ENCODE measurements at places on chromosomes 7 and 10.
A peak's percentile ranks its signal among the peaks of the same experiment; 100 is the strongest.

- DNase-seq = no peak
Observed at GRCh38 chr10:70064486-70064885, 11.8 kb downstream of the MACROH2A2 start.

DNA sequence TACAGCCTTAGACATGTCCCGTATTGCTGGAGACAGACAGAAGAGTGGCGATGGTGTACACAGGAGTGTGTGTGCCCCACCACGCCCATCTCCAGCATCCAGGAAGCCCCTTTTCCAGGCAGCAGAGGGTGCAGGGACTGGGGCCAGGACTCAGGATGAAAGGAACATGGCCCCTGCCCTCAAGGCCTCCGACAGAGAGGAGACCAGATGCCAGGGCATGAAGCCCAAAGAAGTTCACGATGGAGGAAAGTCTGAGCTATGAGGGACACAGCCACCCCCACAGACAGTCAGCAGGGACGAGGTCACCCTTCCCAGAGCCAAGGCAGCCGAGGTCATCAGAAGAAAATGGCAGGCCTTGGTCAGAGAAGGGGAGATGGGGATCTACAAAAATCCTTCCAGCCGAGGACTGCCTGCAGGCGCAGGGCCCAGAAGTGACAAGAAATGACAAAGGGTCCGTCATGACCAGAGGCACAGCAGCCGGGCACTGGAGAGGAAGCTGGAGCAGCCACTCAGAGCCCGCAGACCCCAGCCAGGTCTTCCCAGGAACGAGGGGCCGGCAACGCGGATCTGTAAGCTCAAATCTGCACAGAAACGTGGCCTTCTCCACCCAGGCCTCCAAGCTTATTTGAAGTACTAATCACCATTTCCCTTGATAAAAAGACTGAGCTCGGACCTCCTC lies 78.7 kb upstream of the PPP2R2D start:
- peak; percentile 6 for DNase-seq

- DNase-seq = no peak
Observed at GRCh38 chr10:112738606-112739591, 211.1 kb upstream of the TCF7L2 start.

DNA sequence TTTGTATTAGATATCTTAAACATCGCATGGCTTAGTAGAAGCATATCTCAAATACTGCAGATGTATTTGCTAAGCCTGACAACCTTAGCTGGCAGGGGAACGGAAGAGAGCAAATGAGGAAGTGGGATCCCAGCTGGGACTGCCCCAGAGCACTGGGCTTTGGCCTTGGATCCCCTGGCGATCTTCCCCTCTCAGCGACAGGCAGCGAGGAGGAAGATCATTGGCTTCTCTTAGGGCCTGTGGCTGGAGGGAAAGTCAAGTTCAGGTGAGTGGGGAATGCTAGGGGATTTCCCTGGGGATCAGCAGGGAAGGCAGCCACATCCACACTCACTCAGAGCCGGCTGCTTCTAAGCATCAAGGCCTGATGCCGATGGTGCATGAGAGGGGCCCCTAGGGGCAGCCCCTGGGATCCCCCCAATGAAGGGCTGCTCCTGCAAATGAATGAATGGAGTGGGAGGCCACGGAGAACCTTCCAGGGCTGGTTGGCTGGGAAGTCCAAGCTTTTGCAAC lies 42.0 kb downstream of the LYZL2 start:
- DNase-seq = no peak

DNA sequence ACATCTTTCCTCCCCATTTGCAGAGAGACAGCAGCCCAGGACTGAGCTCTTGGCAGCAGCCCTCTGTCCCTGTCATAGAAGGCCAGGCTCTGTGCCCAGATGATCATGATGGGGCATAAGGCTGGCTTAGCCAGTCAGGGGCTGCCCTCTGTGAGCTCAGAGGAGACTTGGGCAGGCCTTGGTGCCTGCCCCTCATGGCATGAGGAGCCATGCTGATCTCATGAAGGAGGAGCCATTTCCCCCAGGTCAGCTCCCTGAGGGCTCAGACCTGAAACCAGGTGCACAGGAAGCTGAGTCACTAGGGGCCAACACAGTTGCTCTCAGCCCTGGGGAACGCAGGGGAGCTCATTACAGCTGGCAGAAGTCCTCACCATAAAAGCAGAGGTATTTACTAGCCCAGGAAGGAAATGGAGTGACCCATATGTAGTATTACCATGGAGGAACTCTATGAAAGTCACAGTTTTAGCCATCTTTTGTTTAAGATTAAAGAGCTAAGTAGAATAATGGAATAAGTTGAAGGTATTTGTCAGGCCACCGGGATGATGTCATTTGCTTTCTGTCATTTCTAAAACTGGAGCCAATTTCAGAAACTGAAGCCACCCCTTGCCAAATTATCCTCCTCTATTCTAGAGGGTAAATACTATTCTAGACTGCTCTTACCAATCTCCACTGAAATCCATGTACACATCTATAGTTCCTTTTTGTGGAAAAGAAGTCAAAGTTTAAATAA lies 362.4 kb upstream of the ZNF32 start:
- DNase-seq = no peak

- no peak for DNase-seq
Observed at GRCh38 chr10:26025523-26025922, 91.5 kb downstream of the MYO3A start.

DNA sequence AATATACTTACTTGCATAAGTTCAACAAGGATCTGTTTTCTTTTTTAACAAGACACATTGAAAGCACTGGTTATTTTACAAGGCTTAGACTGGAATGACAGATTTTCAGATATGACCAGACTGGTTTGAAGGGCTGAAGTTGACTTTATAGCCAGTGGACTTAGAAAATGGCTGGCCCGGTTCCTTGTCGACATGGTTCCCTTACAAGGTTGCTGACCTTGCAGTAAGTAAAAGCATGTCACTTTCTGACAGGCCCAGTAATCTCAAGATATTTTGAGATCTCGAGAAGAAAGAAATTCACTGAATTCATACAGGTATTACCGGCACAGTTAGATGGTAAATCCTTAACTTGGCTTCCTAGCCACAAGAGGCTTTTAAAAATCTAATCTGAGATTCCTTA lies 136.5 kb downstream of the COBL start:
- DNase-seq = no peak

DNA sequence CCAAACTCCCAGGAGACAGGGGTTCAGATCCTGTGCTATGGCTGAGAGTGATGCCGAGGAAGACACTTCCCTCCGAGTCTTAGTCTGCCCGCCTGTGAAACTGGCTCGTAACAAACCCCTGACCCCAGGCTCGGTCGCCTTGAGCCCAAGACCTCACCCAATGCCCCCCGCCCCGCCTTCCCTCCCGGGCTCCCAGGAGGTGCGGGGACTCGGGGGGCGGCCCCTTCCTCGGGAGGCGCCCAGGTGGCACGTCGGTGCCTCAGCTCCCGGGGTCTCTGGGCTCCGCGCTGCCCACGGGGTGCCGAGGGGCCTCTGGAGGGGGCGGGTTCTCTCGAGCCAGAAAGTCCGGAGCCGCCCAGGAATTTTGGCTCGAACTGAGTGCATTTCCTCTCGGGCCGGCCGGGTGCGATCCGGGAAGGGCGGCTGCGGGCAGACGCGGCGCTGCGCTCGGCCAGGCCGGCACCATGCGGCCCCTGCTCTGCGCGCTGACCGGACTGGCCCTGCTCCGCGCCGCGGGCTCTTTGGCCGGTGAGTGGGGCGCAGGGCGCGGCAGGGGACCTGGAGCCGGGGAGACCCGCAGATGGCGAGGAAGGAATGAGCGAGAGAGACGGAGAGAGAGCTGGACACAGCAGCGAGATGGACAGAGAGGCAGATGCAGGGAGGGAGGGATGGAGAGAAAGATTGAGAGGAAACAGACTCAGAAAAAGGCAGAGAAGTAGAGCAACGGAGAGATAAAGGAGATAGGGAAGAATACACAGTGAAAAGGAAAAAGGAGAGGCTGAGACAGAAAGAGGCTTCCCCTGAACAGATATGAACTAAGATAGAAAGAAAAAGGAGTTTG lies at the start of gene PLAC9:
PLAC9 (plus strand) TSS at position 432 of the 841 bp plus-strand sequence; CDS start at position 465, 33 bp downstream.
- DNase-seq = peak; percentile 72

DNA sequence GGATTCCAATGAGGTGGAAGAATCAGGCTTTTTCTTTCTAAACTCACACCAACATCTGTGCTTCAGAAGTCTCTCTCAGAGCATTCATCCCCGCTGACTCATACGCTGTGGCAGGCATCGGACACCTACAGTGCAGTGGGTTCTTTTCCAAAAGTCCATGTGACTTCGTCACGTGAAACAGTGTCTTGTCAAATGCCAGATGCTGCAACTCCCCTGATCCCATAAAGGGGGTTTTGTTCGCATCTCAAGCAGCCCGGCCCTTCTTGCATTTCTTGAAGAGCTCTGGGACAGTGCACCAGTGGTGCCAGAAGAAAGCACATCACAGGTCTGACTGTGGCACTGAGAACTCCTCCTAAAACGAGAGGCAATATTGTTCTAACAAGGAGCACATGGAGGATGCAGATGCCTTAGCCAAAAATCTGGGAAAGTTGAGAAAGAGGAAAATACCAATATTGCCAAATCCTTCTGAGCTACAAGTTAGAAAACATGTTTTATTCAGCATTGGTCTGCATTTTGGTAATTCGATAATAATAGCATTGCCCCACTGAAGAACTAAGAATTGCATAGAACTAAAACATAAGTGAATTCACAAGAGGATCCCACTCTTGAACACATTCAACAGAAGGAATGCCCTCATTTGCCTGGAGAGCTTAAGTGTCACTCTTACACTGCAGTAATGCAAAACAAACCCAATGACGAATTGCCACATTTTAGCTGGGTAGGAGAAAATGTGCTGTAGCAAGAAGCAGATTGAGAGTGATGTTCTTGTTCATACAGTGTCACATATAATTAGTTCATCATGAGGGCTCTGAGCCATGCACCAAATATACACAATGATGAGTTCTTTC lies 204.4 kb downstream of the CXCL12 start:
- DNase-seq = peak; percentile 47

GRCh38 chr10:110915035-110915434 lies 3.9 kb downstream of the BBIP1 start:
- no peak for DNase-seq

DNA sequence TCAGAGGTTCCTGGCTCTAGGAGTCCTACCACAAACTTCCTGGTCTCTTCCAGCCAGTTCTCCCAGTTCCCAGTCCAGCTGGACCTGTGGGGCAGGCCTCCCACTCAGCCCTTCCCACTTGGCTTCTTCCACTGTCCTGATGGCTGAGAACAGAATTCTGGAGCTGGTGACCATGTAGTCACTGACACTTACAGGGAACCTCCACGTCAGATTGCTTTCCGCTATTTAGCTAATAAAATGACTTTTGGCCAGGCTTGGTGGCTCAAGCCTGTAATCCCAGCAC lies 63.5 kb upstream of the ZRANB1 start:
- DNase-seq = no peak

- DNase-seq = no peak
Observed at GRCh38 chr7:136230210-136230609, 253.1 kb upstream of the MTPN start.
